Astrocyte (in vitro differentiated cells and primary cell): ENCODE measurements at places on chromosomes 4 and X. TPM values are rescaled to one million over a fixed set of nuclear protein-coding genes. Genes with fewer than 3 reads are reported as not detected.

Gene SERTM2
- 0.12 and 0.23 TPM in 2 replicates for total RNA-seq

GRCh38 chr4:3066836-3067400 is 7.4 kb downstream of the HTT-AS start:
- no peak for DNase-seq

DNA sequence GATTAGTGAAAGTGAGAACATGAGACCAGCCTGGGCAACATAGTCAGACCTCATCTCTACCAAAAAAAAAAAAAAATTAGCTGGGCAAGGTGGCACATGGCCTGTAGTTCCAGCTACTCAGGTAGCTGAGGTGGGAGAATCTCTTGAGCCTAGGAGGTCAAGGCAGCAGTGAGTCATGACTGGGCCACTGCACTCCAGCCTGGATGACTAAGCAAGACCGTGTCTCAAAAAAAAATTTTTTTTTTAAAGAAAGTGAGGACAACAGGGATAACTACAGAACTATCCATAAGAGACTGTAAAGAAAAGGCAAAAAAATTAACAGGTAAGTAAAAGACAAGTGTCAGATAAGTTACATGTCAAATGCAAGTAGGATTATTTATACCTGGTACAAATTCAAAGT is 13.5 kb upstream of the SPP1 start:
- DNase-seq, result peak; percentile 60

Gene GAGE12D
- total RNA-seq, result not detected in 2 replicates

GRCh38 chr4:159235779-159236368 is 133.0 kb downstream of the RAPGEF2 start:
- peak; percentile 54 for DNase-seq

DNA sequence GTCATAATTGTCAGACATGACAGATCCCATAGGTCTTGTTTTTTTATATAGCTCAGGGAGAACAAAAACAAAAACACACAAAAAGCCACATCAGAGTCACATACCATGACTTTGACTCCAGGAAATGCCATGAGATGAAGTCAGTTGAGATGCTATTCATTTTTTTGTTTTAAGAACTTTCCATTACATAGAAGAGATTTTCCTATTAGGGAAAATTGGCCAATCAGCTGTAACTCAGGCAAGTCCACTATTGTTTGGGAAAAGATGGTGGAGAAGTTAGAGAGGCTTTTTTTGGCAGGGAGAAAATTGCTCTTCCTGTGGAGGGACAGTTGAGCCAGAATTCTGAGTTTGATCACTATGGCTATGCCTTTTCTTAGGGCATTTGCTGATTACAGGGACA is 72.6 kb downstream of the SMARCA5 start:
- DNase-seq, result peak; percentile 12

GRCh38 chr4:38149472-38149996 is 189.3 kb downstream of the PTTG2 start:
- no peak for DNase-seq

GRCh38 chrX:16603822-16604221 is 46.1 kb upstream of the S100G start:
- DNase-seq, result no peak

DNA sequence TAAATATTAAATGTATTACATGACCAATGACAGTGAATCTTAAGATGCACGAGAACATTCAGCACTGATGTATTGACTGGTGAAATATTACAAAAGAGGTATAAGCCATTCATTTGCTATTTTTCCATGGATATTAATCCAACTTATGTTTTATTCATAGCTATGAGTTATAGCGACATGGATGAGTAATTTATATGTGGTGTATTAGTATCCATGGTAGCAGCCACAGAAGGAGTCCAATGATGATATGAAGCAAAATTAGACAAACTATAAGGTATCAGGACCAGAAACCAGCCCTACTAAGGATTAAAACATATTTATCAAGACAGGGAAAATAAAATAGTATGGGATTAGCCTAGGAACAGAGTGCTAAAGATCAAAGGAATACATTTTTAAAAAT is 50.7 kb downstream of the THAP9 start:
- peak; percentile 16 for DNase-seq

GRCh38 chr4:135274416-135274815 is 1072.8 kb upstream of the PABPC4L start:
- no peak for DNase-seq

Gene MTHFD2L
- 10.6 and 12.4 TPM in 2 replicates for total RNA-seq

Gene CDS1
- total RNA-seq, result 3.8 and 5.7 TPM in 2 replicates

- DNase-seq, result no peak
Measured at GRCh38 chr4:90798948-90799347, 671.8 kb downstream of the CCSER1 start.

Gene GPR119
- not detected in 2 replicates for total RNA-seq

- no peak for DNase-seq
Measured at GRCh38 chr4:121143131-121143530, 21.0 kb downstream of the TNIP3 start.

Gene F11
- not detected in 2 replicates for total RNA-seq

Gene MSANTD1
- 1.4 and 1.6 TPM in 2 replicates for total RNA-seq

DNA sequence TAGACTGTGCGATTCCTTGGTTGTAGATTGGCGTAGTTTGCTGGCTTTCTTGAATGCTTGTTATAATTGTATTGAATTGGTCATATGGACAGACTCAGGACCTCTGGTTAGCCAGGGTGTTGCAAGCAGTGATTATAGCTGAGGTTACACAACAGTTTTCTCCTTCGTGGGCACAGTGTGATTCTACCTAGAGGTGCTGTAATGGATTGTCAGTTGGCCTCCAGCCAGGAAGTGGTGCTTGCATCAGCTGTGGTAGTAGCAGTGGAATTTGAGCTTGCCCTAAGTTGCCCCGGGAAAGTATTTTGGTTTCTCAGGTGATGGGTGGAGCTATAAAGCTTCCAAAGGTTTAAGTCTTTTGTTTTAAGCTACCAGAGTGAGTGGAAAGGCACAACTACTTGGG is 23.1 kb upstream of the GABRG1 start:
- no peak for DNase-seq

Gene SPANXA1
- not detected in 2 replicates for total RNA-seq

- DNase-seq, result peak; percentile 33
Measured at GRCh38 chr4:138052806-138053632, 189.1 kb downstream of the SLC7A11 start.

DNA sequence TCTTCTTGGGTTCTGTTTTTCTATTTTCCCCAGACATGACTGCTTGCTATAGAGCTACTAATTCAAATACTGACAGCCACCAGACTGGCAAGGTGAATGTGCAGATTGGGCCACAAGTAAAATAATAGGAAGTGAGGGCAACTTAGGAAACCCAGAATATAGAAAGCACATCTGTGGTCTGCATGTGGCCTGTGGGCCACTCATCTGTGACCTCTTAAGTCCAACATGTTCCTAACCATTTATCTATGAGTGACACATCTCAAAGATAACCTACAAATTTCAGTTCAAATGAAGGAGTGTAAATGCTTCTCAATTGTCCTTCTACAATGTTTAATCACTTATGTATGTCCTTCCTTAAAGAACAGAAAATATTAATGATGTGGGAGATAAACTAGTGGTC is 128.9 kb downstream of the REELD1 start:
- DNase-seq, result no peak

DNA sequence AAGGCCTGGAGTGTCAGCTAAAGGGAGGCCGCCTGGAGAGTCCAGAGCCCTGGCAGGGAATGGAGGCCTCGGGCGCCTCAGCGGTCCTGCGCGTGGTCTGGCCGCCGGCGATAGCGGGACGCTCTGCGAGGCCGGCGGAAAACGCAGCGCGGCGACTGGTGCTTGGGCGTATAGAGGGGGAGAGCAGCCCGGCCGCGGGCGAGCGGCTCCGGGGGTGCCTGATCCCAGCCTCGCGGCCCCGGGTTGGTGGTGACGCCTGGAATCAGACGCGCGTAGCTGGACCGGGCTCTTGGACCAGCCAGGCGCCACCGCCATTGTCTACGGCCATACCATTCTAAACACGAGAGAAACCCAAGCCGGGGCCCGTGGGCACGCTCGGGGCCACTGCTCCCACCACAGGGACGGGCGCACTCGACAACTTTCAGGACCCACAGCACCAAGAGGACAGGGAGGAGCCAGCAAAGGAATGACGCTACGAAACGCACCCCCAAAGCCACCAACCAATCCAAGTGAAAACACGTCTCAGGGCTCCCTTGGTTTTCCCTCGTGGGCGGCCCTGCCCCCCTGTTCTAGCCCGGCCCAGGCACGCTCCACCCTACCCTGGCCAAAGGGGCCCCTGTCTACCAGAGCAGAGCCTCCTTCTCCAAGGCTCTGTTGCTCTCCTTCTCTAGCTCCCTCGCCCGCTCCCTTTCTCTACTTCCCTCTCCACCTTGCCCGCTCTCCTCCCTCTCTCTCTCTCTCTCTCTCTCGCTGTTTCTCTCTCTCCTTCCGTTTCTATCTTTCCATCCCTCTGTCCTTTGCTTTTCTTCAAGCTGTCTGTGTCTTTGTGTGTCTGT is 7.8 kb downstream of the FRG2 start:
- DNase-seq, result no peak

DNA sequence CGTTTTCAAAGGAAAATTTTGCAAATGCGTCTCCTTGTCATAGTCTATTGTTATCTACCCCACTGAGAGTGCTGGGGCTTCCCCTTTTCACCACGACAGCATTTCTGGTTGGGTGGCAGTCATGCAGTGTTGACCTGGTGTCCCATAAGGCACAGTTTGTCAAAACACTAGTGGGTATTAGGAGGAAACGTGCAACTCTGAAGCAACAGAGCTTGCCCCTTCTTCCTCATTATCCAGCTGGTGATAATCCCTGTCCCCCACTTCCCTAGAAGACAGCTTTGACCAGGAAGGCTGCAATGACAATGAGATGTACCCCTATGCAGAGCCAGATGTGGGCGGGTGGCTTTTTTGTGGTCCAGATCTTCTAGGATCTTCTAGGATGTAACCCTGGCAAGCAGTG is 1.8 kb downstream of the TBC1D1 start:
- no peak for DNase-seq

Gene CT45A2
- not detected in 2 replicates for total RNA-seq

GRCh38 chrX:12308420-12308819 is 170.1 kb downstream of the FRMPD4 start:
- no peak for DNase-seq

Gene KIT
- total RNA-seq, result 5.3 and 8.1 TPM in 2 replicates

DNA sequence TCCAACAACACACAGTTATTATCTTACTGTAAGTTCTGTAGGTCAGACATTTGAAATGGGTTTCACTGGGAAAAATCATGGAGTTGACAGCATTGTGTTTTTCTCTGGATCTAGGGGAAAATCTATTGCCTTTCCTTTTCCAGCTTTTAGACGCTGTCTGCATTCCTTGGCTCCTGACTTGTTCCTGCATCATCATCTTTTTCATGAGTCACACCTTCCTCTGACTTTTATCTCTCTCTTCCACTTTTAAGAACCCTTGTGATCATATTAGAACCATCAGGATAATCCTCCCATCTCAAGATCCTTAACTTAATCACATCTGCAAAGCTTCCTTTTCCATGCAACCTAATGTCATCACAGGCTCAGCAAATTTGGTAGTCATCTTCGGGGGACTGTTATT is 1454.8 kb downstream of the RPA4 start:
- DNase-seq, result no peak
